Activated CD4-positive, alpha-beta T cell treated with anti-CD3 and anti-CD28 coated beads, Interleukin-2, amount 10 ng/mL, durations not matched to agents 24 days and 14 days (primary cell): ENCODE measurements at places on chromosomes 13 and 19.

DNA sequence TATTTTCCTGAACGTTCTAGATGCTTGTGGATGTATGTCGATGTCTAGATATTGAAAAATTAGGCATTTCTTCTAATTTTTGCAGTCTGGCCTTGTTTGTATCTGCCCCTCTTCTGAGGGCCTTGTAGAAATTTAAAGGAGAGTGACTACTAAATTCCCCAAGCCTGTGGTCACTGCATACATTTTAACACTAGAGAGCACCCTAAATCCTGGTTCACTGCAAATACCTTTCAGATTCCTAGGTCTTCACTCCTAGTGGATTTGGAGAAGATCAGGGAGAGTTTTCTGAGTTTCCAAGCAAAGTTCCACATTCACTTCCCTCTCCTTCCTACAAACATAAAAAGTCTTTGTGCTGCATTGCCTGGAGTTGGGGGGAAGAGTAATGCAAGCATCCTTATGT, 1272.5 kb downstream of the OLFM4 start:
- H3K27ac ChIP-seq = no peak overlapping the region
- DNase-seq = no peak
- no peaks in the 10 kb centered on the region for H3K27me3 ChIP-seq
- H3K4me3 ChIP-seq = no peak overlapping the region

DNA sequence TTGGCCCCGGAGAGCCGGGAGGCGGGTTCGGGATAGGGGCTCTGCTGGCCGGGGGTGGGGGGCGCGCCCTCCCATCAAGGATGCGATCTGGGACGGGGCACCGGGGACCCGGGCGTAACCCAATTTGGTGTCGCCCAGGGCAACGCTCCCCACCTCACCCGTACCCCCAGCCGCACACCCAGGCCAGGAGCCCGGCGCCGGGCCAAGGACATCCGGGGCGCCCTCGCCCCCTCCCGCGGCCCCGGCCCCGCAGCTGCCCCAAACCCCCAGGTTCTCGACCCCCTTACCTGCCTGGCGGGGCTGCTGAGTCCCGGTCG, 525 bp downstream of the SHANK1 start:
- H3K36me3 ChIP-seq = no peaks in the 10 kb centered on the region
- no peak overlapping the region for H3K4me3 ChIP-seq
- no peak overlapping the region for H3K27ac ChIP-seq

DNA sequence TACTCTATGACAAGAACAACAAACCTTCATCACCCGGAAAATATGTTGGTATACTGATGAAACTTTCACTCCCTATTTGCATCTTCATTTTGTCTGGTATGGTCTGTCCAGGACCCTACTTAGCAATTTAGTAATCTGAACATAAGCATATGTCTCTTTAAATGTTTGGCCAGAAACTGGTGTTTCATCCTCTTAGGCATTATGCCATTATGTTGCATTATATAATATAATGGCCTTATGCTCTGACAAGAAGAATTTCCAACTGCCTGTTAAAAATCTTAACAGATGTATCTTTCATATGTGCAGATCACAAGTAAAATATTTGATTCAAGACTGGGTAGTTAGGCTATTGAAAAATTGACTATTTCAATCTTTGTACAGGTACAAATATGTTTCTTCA, 610.6 kb upstream of the PRR20A start:
- no peak overlapping the region for H3K4me3 ChIP-seq
- H3K36me3 ChIP-seq = no peaks in the 10 kb centered on the region
- H3K27me3 ChIP-seq = no peaks in the 10 kb centered on the region
- no peaks in the 10 kb centered on the region for H3K4me1 ChIP-seq

DNA sequence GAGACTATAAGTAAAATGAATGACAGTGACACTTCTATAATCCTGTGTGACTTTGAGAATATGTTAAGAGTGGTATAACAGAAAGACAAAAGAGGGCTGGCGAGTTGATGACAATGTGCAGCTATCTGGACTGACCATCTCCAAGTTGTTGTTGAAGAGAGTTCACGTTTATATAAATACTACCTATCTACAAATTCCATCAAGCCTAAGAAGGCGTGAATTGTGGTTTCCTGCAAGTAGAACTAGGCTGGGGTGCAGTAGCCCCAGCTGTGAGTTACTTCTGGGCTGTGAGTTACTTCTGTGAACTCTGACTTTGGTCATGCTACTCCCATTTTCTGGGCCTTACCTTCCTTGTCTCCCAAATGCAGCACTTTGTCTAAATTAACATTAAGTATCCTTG, 561.0 kb downstream of the TBC1D4 start:
- no peak overlapping the region for H3K27ac ChIP-seq
- no peaks in the 10 kb centered on the region for H3K27me3 ChIP-seq
- no peaks in the 10 kb centered on the region for H3K4me1 ChIP-seq
- H3K4me3 ChIP-seq = no peak overlapping the region
- DNase-seq = no peak
- H3K36me3 ChIP-seq = no peaks in the 10 kb centered on the region

GRCh38 chr13:49731766-49732165, 40.5 kb upstream of the EBPL start:
- no peak for DNase-seq
- H3K27me3 ChIP-seq = no peaks in the 10 kb centered on the region
- no peak overlapping the region for H3K27ac ChIP-seq
- no peak overlapping the region for H3K4me3 ChIP-seq

- DNase-seq = no peak
- H3K27ac ChIP-seq = no peak overlapping the region
- no peak overlapping the region for H3K4me3 ChIP-seq
- no peaks in the 10 kb centered on the region for H3K36me3 ChIP-seq
Measured at GRCh38 chr13:30170569-30170968, 136.8 kb downstream of the KATNAL1 start.
